ENCODE measurements at places on chromosomes 11 and 22.
A peak's percentile ranks its signal among the peaks of the same experiment; 100 is the strongest.

DNA sequence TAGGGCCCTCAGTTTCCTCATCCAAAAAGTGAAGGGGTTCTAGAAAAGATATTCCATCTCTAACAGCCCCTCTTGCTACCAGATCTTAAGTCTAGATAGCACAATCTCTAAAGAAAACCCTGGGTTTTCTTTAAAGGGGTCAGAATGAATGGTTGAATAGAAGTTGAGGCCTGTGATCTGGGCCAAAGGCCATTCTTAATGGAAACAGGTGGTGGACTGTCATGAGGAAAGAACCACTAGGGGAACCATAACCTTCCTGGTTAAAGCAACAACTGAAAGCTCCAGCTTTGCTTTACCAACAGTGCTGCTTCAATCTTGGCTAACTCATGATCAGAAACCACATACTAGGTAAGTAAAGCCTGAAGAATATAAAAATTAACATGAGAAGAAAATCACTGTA, 1.8 kb downstream of the CELF1 start:
- no peak for DNase-seq

DNA sequence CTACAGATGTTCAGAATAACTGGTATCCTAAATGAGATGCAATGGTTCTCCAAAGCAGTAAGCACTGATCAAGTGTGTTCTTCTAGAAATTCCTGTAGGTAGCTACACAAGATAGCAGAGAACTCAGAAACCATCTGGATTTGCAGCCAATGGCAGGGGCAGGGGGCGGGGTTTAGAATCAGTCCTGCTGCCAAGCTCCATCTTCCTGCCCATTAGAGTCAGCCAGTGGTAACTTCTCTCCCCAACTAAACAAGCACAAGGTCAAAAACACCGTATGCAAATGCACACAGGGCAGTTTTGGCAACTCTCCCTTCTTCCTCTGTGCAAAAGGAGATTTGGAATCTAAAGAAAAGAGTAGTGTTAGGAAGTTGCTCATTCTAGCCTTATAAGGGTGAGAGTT, 237.5 kb upstream of the CCDC90B start:
- no peak for DNase-seq

DNA sequence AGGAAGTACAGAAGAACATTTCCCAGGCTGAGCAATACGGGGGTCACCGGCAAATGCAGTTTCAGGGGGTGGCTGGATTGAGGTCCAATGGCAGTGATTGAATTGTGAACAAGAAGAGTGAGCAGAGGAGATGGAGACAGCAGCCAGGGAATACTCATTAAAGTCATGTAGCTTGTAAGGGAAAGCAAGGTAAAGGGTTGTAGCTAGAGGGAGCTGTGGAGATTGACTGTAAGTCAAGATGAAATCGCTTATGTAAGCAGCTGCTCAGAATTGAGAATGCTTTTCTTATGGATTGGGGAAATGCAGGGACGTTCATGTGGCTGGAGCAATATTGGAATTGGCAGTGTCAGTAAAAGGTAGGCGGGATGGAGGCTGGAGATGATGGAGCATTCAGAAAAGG, 111.4 kb upstream of the TBCEL start:
- DNase-seq = no peak

- DNase-seq = no peak
Observed at GRCh38 chr11:8640267-8640906, 42.1 kb downstream of the TRIM66 start.

DNA sequence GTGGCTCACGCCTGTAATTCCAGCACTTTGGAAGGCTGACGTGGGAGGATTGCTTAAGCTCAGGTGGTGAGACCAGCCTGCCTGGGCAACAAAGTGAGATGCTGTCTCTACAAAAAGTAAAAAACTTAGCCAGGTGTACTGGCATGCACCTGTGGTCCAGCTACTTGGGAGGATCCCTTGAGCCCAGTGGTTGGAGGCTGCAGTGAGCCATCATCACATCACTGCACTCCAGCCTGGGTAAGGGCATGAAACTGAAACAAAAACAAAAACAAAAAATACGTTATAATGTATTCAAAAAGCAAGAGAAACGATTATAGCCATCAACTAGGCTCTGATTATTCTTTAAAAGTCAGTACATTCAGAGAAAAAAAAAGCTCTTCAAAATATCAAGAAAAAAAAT, 62.5 kb downstream of the TCF20 start:
- no peak for DNase-seq

- peak; percentile 39 for DNase-seq
Observed at GRCh38 chr22:26364066-26365015, 64.7 kb upstream of the ASPHD2 start.

DNA sequence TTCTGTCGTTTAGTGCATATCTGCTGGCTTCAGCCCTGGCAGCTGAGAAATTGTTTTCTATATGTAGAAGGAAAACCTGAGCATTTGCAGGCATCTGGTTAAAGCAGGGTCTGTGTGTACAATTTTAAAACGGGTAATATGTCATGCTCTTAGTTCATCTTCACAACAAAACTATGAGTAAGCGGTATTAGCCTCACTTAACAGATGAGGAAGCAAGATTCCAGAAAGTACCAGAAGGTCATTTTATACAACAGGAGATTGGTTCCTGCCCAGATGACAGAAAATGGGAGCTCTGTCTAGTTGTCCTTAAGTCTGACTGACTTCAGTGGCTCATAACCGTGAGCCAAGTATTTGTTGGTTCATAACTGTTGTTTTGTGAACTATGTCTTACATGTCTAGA, 1.1 kb downstream of the TIMM10B start:
- no peak for DNase-seq

- DNase-seq = no peak
Observed at GRCh38 chr11:92770981-92771380, 198.5 kb upstream of the MTNR1B start.

GRCh38 chr22:27720860-27721259, 80.7 kb downstream of the MN1 start:
- no peak for DNase-seq

DNA sequence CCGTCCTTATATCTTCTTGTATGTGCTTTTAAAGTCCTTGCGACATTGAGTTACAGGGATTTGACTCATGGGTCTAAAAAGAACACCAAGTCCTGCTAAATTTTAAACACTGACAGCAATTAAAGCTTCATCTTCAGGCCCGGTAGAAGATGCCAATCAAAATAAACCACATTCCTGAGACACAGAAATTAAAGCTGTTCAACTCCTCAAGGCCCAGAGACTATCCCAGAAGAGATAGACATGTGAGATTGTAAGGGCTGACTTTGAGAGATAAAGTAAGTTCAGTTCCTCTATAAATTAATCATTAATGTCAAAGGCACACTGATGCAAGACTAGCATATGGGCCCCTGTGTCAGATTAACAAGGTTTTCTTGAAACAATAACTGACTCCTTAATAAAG, 49.8 kb downstream of the OSBPL5 start:
- DNase-seq = no peak

DNA sequence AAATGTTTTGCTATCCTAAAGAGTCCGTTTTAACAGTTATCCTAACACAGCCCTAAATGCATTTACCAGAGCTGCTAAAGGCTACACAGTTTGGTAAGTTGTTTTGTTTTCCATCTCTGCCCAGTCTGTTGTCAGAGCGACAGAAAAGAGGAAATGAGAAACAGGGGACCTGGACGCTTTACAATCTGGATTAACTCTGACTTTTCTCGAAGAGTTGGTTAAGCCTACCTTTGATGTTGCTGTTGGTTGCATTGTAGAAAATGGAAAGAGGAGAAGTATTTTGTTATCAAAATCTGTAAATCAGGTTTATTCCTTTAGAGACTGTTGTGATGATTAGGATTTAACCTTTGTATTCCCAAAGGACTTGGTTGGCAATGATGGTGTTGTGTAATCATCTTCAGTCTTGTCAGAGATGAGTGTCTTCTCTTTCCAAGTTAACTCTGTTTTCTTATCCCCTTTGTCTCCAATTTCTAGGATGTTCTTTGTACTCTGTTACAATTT, 481 bp downstream of the ANGPTL5 start:
- no peak for DNase-seq

- peak; percentile 51 for DNase-seq
Observed at GRCh38 chr11:123640677-123641494, 13.5 kb downstream of the SCN3B start.

DNA sequence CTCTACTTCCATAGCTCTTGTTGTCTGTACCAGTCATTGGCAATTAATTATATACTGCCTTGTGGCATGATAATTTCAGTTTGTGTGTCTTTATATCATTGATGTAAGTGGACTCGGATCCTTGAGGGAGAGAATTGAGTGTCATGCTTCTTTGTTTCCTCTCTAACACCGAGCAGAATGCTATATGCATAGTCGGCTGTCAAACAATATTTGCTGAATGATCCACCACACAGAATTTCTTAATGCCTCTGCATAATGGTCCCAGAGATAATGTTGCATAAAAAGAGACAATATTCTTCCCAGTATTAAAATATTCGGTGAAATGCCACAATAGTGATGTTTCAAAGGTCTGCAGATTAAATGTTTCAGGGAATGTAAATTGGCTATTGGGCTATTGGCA, 664.8 kb downstream of the NTM start:
- DNase-seq = no peak

GRCh38 chr11:45145379-45146071, 914 bp upstream of the PRDM11 start:
- no peak for DNase-seq

GRCh38 chr11:128492903-128493569, 94.3 kb downstream of the ETS1 start:
- DNase-seq = no peak

DNA sequence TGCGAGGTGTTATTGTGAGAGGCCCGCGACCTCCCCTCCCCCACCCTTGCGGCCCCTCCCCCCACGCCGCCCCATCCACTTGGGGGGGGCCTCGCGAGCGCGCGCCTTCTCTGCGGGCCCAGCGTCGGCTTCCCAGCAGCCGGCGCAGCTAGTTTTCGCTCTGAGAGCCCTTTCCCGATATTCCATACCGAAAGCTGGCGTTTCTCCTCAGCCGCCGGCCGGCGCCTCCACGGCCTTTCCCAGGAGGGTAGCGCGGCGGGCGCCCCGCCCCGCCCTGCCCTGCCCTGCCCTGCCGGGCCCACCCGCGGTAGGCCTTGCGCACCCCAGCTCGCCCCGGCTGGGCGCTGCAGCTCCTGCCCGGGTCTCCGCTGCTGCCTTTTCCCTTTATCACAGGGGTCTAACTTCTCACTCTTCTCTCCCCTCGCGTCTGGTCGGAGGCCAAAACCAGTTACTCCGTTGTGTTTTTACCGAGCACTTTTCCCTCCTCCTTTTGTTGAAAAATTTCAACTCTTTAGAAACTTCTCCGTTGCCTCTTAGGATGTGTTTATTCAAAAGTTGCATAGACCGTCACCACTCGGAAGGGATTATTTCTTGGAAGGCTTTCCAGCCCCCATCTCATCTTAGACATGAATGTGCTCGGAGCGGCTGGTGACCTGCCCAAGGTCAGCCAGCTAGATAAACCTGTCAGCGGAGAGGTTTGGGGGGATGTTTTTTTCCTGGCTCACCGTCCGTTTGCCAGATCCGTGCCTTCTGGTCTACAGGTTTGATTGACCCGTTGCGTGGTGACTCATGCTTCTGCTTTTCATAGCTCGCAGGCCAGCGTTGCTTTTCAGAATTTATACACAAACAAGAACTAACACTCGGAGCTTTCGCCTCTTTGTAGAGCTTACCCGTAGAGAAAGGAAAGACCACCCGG, 648 bp downstream of the PAFAH1B2 start:
- DNase-seq = peak; percentile 8

- no peak for DNase-seq
Observed at GRCh38 chr11:44988981-44989635, 38.4 kb upstream of the TP53I11 start.

- no peak for DNase-seq
Observed at GRCh38 chr22:39249086-39249704, 4.4 kb upstream of the PDGFB start.

DNA sequence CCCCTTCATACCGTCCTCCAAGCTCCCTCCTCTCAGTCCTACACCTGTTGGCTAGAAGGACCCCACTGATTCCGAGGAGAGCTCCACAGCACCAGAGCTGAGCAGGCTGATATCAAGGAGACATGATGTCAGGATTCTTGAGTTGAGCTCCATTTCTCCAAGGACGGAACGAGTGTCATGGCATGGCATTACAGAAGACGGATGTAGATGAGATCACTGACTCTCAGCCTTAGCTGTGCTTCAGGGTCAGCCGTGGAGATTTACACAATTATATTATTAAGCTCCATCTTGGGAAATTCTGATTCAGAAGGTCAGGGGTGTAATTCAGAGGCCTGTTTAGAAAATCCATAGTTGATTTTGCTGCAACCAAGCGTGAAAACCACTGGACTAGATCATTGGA, 428.9 kb upstream of the B3GAT1 start:
- no peak for DNase-seq

- DNase-seq = peak; percentile 80
Observed at GRCh38 chr11:57482782-57483561, 22.6 kb downstream of the RTN4RL2 start.

- DNase-seq = no peak
Observed at GRCh38 chr11:3002871-3003270, 10.7 kb upstream of the NAP1L4 start.

DNA sequence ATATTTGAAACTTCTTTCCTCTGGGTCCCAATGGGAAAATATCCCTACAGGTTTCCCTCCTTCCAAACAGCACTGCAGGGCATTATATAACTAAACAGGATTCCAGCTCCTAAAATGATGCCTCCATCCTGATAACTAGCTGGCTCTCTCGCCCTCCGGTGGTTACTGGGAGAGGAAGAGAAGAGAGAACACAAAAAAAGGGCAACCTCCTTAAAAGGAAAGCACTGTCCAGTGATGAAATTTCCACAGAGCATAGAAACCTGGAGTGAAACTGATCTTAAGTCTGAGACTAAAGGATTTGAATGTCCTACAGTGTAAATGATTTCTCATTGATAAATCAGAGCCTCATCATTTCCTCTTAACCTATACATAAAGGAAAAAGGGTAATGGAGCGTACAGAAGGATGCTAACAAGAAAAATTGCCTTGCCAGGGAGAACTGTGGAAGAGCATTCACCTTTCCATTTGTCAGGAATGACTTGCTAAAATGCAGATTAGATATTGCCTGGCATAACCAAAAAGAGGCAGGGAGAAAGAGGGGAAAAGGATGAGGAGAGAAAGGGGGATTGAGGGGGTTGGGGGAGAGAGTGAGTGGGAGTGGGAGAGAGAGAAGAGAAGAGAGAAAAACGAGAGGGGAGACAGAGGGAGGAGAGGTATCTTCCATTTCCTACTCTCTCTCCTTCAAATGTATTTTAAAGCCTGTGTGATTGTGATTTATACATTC, 121.3 kb downstream of the APOL5 start:
- DNase-seq = no peak

DNA sequence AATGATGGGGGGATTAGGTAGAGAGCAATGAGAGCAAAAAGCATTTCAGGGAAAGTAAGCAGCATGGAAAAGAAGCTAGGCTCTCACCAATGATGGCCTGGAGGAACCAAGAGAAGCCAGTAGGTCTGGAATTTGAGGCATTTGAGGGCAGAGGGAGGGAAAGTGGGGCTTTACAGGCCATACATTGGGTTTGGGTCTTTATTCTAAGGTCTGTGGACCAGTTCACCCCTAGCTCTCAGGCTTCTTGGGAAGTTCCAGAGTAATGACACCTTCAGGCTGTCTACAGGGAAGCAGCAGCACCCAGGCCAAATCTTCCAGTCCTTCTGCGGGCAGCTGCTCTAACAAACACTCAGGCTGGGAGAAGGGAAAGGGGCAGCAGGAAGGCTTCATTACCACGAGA, 29.4 kb downstream of the ARFGAP2 start:
- DNase-seq = no peak

All from stimulated activated CD4-positive, alpha-beta T cell treated with anti-CD3 and anti-CD28 coated beads, Interleukin-4, amount 100 ng/mL, for 1 hour (primary cell).